Renal pelvis (tissue), 12 donors: ENCODE measurements at places on chromosomes 16 and 17. TPM values are rescaled to one million over a fixed set of nuclear protein-coding genes. Genes with fewer than 3 reads are reported as not detected.
A peak's percentile ranks its signal among the peaks of the same experiment; 100 is the strongest.

DNA sequence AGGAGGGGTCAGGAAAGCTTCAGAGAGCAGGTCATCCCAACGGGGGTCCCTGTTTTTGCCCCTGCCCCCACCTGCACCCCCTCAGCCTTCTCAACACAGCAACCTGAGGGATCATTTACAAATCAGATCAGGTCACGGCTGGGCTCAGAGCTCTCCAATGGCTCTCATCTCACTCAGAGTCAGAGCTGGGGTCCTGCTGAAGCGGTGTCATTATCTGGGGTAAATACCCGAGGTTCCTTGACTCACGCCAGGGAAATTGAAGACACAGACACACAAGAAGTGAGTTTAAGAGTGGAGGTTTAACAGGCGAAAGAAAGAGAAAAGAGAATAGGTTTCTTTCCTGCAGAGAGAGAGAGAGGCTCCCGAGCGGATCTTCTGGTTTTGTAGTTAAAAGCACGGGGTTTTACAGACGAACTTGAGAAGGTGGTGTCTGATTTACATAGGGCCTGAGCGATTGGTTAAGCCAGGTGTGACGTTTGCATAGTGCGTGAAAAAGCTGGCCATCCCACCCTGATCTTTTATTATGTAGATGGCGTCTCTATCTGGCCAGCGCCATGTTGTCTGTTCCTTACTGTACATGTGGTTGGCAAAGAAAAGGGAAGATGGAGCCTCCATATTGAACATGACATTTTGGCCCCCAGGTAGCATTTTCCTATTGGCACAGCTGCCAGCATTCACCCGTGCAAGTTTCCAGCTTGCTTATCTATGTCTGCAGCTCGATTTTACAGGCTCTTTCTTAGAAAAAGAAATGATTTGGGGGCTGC lies 51.4 kb downstream of the WSB1 start:
- DNase-seq, result peak; percentile 87

DNA sequence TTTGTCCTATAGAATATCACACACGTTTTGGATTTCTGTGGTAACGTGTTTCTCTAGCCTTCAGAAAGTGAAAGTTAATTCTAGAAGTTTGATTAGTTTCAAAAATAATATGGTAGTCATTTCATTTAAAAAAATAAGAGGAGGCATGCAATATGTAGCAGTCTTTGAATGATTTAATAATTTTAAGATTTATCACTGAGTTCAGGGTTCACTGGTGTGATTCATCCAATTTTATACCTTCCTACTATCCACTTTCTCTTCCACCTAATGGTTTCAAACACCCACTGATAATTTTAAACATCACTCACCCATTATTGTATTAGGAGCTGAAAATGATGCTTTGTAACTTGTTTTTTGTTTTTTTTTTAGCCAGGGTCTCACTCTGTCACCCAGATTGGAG lies 42.3 kb downstream of the CMC2 start:
- DNase-seq, result no peak

- DNase-seq, result peak; percentile 24
These were observed 14.2 kb downstream of the PLD6 start for GRCh38 chr17:17191961-17192381.

DNA sequence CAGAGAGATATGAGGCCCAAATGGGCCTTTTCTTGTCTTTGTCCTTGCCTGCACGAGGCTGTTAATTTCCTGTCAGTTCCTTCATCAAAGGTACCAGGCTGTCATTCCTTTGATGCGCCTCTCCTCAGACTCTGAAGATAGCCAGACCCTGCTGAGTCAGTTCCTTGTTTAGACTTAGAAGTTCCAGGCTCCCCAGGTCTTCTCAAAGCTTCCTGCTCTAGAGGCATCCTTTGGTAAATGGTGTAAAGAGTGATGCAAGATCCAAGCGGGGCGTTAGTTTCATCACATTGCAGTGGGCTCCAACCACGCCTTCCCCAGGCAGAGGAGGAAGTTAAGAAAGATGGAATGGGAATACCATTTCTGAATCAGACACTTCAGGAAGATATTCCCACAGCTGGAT lies 4.0 kb upstream of the CDH11 start:
- DNase-seq, result no peak

- no peak for DNase-seq
These were observed 138.6 kb downstream of the CDH11 start for GRCh38 chr16:64983231-64983630.

GRCh38 chr16:66706506-66706880 lies 9.9 kb upstream of the CMTM4 start:
- no peak for DNase-seq

DNA sequence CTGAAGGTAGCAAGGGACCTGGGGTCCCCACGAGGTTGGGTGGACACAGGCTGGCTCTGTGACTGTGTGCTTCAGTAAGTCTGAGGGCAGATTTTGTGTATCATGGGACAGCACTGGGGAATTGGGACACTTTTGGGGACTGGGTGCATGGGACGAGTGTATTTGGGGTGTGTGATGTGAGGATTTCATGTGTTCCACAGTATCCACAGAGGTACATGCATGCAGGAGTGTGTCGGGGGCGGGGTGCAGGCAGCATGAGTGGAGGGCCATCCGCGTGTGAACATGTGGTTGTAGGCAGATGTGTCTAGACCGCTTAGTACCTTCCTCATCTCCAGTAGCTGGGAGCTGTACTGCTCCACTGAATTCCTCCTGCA lies 1.1 kb upstream of the DLX3 start:
- no peak for DNase-seq

- DNase-seq, result no peak
These were observed 1.9 kb upstream of the CBFB start for GRCh38 chr16:67027046-67027445.

DNA sequence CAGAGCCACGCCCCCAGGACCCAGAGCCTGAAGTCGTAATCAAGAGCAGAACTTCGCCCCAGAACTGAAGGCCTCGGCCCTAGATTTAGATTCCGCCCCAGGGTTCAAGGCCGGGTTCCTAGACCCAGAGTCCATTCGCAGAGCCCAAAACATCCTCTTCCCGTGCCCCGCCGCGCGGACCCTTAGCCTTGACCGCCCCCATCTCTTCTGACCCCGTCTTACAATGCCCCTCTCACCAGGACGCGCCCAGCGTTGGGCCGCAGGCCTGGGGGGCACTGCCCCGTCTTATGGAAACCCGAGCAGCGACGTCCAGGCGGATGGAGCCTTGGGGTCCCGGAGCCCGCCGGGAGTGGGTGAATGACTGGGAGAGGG lies 5.0 kb downstream of the CD19 start:
- DNase-seq, result no peak

DNA sequence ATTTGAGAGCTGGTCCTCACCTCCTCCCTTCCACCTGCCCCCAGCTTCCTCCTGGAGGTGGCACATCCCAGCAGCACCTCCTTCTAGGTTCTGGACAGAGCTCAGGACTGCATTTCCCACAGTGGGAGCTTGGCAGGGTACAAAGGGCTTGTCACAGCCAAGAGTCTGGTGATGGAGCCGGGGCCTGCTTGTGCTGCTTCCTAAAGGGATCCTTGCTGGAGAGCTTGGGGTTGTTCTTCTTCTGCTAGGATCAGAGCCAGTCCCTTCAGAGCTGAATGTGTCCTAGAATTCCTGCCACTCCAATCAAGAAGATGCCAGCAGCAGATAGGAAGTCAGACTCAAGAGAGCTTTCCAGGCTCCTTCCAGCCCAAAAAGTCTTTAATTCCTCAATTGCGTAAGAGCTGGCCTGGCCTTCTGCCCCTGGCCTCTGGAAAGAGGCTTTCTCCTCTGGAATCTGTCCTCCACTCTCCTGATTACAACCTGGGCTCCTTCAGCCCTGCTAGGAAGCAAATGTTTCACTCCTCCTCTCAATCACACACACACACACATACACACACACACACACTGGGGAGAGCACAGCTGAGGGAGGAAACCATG lies 4.4 kb downstream of the CD300E start:
- DNase-seq, result no peak

GRCh38 chr17:8162997-8163977 lies 539 bp upstream of the VAMP2 start:
- no peak for DNase-seq

DNA sequence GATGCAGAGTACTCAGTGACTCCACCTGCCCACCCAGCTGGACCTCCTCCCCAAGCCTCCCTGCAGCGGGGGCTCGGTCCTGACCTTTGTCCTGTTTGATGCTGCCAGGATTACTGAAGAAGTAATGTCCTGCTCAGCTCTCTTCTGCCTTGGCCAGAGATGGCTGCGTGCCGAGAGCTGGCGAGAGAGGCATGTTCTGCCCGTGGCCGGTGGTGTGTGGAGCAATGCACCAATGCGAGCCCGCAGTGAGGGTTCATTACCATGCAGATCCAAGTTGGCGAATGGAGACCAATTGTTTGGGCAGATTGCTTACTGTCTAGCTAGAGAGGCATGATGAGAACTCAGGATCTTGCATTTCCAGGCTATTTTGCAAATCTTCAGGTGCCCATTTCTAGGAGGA lies 248.9 kb downstream of the ENGASE start:
- no peak for DNase-seq

GRCh38 chr16:53530046-53530445 lies 27.0 kb upstream of the AKTIP start:
- DNase-seq, result no peak

- peak; percentile 89 for DNase-seq
These were observed at the start of the genes ACADVL and DLG4 for GRCh38 chr17:7219812-7220592. Gene ACADVL (plus strand): TSS chr17:7219938. CDS start chr17:7219985, 47 bp downstream. Gene DLG4 (minus strand): TSS chr17:7219836.

GRCh38 chr16:87918338-87918737 lies 18.0 kb downstream of the CA5A start:
- no peak for DNase-seq

GRCh38 chr17:43356450-43356849 lies 42.3 kb upstream of the ARL4D start:
- no peak for DNase-seq

- no peak for DNase-seq
These were observed 19.9 kb upstream of the ZC3H18 start for GRCh38 chr16:88550246-88550661.

DNA sequence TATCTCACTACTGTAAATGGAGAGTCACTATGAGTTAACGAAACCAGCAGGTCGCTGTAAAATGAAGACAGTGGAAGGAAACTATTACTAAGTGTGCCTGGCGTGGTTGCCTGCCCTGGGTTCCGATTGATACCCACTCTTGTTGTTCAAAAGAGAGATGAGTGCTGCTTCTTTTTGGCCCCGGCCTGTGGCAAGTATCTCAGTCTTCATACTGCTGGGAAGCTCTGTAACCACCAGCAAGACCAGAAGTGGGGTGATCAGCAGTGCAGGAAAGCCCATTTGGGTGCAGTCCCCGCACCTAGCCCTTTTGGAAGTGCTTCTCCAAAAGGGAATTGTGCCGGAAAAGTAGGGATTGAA lies 104.5 kb downstream of the SNX29 start:
- no peak for DNase-seq

DNA sequence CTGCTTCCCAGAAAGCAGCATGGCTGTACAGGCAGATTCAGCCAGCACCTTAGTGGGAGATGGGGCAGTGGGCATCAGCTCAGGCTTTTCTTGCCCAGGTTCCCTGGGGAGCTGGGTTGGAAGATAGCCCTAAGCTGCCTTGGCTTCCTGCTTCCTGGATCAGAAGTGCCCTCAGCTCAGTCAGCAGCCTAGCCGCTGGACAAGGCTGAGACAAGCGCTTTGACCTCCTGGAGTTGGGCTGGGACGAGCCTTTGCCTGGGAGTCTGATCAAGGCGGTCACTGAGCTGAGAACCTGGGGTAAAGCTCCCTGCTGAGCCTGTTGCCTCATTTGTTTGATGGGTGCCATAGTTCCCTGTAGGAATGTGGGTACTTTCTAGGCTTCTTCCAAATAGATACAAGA lies 190.0 kb downstream of the RAB11FIP4 start:
- no peak for DNase-seq

- no peak for DNase-seq
These were observed 10.6 kb upstream of the SCN4A start for GRCh38 chr17:63983320-63983719.

DNA sequence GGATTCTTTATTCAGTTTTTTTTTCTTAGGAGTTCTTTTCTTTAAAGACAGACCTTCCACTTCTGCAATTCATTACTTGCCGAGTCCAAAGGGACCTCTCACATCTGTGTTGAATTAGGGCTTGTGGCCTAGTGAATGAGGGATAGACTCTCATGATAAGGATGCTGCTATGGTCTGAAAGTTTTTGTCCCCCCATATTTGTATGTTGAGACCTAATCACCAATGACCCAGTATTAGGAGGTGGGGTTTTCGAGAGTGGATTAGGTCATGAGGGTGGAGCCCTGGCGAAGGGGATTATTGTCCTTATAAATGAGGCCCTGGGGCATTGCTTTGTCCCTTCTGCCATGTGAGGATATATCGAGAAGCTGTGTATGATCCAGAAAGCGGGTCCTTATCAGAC lies 9.5 kb downstream of the KRT12 start:
- DNase-seq, result no peak

DNA sequence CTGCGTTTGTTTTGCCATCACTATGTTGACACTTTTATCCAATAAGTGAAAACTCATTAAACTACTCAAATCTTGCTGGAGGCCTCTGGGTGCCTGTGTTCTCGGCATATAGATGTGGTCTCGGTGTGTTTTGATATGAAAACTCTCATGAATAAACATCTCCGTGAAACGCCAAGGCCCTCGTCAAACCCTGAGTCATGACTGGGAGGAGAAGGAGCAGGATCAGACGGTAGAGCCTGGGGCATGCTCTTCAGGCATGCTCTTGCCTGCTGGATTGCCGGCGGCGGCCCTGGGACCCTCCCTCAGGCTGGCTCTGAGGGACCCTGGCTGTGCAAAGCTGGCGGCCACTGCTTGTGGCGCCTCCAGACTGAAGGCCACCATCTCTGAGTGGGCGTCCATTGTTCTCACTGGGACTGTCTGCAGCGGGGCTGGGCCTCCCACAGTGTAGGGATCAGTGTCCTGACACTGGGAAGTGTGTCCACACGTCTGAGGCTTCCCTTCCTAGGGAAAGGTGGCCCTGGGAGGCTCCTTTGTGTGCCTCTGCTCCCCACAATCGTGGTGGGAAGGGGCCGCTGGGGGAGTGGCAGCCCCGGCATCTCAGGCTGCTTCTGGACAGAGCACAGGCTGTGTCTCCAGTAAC lies 1.7 kb upstream of the NPB start:
- DNase-seq, result no peak

DNA sequence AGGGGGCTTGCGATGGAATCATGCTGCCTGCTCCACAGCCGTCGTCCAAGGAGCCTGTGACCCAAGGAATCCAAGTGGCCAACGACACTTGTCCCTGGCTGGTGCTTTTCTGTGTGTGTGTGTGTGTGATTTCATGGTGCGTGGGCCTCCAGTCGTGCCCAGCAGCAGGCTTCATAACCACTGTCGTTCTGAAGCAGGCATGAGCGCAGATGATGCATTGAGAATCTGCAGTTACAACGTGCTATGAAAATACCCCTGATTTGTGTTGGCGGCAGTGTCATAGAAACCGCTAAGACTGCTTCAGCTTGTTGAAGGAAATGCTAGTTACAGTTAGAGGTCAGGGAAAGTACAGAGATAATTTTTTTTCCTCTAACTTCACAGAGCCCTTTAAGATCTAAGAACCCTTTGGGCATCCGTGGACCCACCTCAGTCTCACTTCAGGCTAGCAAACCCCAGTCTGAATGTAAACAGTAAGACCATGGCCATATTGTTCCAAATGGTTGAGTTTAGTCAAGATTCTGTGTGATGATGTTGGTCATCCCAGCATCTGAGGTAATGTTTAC lies 15.6 kb downstream of the C16orf90 start:
- no peak for DNase-seq

The CES4A gene
- polyA plus RNA-seq, result 12.2 TPM

The TSPAN10 gene
- polyA plus RNA-seq, result 2.6 TPM

The ZNF594 gene
- polyA plus RNA-seq, result 18.7 TPM

The TMIGD1 gene
- polyA plus RNA-seq, result 0.61 TPM

The MT1B gene
- polyA plus RNA-seq, result not detected

The CIBAR2 gene
- 0.50 TPM for polyA plus RNA-seq

The TBC1D3 gene
- not detected for polyA plus RNA-seq

The GRB7 gene
- 38.0 TPM for polyA plus RNA-seq

The KRTAP4-4 gene
- polyA plus RNA-seq, result not detected

The MYL4 gene
- polyA plus RNA-seq, result 3.9 TPM

The PRSS36 gene
- polyA plus RNA-seq, result 1.7 TPM
